Esophagus muscularis mucosa (tissue), 4 donors: ENCODE measurements at places on chromosomes 12 and 14. TPM values are rescaled to one million over a fixed set of nuclear protein-coding genes. Genes with fewer than 3 reads are reported as not detected.

- DNase-seq = no peak
Observed at GRCh38 chr14:54395284-54395683, 1.5 kb upstream of the CDKN3 start.

- DNase-seq = no peak
Observed at GRCh38 chr14:21680072-21680471, 6.5 kb upstream of the OR4E1 start.

DNA sequence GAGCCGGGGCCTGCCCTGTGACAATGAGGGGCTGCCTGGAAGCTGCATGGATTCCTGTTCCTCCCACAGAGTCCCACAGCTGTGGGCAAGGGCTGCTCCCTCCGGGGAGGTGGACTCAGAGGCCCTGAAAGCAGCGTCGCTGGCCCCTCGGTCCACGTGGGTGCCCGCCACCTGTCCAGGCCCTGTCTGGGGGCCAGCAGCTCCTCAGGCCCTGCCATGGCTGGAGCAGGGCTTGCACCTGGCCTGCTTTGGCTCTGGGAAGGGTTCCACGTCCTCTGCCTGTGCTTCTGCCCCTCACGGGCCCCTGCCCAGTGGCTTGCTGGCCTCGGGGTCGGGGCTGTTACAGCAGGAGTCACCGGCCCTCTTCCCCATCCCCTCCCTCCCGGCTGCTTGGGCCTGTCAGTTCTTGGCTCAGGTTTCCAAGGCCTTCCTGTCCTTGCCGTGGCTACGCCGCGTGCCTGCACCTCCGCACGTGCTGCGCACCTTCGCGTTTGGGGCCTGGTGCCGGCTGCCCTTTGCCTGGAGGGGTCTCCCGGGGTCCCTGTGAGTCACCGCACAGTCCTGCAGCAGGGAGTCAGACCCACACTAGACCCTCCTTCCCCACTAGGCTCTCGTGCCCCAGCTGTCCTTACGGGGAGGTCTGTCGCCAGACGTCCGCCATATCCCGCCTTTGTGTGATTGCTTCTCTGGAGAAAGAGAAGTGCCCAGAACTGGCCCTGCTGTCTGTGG is 5.8 kb downstream of the FBRSL1 start:
- no peak for DNase-seq

- DNase-seq = no peak
Observed at GRCh38 chr12:100234166-100234565, 32.7 kb downstream of the DEPDC4 start.

GRCh38 chr12:46884362-46884761 is 58.6 kb upstream of the SLC38A4 start:
- DNase-seq = no peak

DNA sequence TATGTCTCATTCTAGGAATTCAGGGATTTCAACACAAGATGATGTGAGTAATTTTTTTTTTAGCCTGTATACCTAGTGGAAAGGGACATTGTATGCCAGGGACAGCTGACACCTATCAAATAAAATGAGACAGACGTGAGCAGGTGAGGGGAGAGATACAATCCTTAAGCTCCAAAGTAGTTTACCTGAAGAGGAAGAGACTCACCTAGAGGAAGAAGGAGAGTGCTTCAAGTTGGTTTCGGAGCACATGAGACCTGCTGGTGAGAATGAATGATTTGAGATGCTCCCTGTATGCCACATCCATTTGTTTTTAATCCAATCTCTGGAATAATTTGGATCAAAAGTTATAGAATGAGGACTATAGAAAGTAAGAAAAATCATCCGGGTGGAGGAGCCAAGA is 915.4 kb upstream of the FBXO33 start:
- no peak for DNase-seq

GRCh38 chr12:112842441-112842840 is 50.9 kb downstream of the RPH3A start:
- no peak for DNase-seq

DNA sequence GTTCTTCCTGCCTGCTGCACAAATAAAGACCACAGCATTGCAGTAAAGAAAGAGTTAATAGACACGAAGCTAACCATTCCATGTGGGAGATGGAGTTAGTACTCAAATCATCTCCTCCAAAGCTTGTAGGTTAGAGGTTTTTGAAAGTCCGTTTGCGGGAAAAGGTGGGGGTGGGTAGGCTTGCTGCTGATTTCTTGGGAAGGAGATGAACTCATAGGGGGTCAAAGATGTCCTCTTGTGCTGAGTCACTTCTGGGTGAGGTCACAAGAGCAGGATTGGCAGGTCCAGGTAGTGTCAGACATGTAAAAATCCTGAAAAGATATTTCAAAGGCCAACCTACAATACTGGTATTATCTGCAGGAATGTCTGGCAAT is 66.4 kb downstream of the PTHLH start:
- DNase-seq = peak; percentile 83

Gene IL22
- total RNA-seq = not detected
